ENCODE measurements at places on chromosomes 11 and 22. TPM values are rescaled to one million over a fixed set of nuclear protein-coding genes. Genes with fewer than 3 reads are reported as not detected.

- no peak overlapping the region for H3K27ac ChIP-seq
- no peaks in the 10 kb centered on the region for H3K4me1 ChIP-seq
- H3K4me3 ChIP-seq: no peak overlapping the region
- H3K36me3 ChIP-seq: peaks cover 82% of the 10 kb centered on the region
These were observed 25.6 kb downstream of the SMARCB1 start for GRCh38 chr22:23812378-23812777.

The UPK2 gene
- total RNA-seq: not detected

GRCh38 chr11:118899706-118900360, 16.1 kb downstream of the CXCR5 start:
- peaks cover 57% of the 10 kb centered on the region for H3K4me1 ChIP-seq
- DNase-seq: no peak
- H3K4me3 ChIP-seq: no peak overlapping the region
- H3K27me3 ChIP-seq: no peaks in the 10 kb centered on the region
- H3K27ac ChIP-seq: no peak overlapping the region
- peaks cover 65% of the 10 kb centered on the region for H3K36me3 ChIP-seq

GRCh38 chr11:27705873-27706820, 5.9 kb upstream of the BDNF start:
- H3K4me3 ChIP-seq: no peak overlapping the region
- H3K27me3 ChIP-seq: peaks cover 39% of the 10 kb centered on the region
- no peak overlapping the region for H3K27ac ChIP-seq
- no peaks in the 10 kb centered on the region for H3K36me3 ChIP-seq
- peak; percentile 25 for DNase-seq

Measured in stomach (tissue), 19 donors.